ENCODE measurements at places on chromosomes 4 and X.

DNA sequence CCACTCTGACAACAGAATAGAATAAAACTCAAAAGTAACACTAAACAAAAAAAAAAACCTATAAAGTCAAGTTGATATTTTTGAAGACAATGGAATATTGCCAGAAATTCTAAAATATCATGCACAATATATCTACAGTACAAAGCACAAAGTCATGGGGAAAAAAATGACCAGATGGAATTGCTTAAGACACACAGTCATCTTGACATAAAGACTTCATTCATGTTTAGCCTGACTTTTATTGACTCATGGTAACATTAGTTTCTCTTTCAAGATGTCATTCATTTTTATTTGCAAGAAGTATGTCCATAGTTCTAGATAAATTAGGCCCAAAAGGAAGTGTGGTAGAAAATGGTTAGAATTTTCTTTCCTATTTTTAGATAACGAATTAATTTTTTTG is 259.1 kb downstream of the CAMK2D start:
- DNase-seq, result no peak

- no peak for DNase-seq
Measured at GRCh38 chr4:86896596-86896995, 4.4 kb upstream of the C4orf36 start.

DNA sequence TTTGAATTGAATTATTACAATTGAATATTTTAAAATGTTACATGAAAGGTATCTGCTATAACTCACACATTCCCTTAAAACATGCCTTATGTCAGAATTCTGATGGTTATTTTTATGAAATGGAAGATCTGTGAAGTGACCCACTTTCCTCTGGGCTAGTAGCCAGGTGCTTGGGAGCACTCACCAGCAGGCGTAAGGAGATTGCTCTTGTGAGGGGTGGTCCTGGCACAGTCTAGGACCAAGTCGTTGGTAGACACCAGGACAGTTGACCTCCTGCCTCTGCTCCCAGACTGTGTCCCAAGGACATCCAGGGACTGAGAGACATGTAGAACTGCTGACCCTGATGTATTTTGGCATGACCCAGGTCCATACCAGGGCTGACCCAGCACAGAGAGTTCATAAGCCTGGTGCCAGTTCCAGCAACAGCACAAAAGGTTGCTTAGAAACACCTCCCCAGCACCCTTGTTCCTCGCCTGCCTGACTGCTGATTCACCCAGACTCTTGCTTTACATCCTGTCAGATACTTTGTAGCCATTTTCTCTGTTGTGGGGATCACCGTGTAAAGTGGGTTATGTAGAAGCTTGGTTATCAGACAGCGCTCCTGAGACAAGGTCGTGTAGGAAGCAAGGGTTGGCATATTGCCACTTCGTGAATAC is 48.5 kb downstream of the NELFA start:
- DNase-seq, result no peak

- no peak for DNase-seq
Measured at GRCh38 chr4:167842487-167842886, 249.8 kb upstream of the ANXA10 start.

DNA sequence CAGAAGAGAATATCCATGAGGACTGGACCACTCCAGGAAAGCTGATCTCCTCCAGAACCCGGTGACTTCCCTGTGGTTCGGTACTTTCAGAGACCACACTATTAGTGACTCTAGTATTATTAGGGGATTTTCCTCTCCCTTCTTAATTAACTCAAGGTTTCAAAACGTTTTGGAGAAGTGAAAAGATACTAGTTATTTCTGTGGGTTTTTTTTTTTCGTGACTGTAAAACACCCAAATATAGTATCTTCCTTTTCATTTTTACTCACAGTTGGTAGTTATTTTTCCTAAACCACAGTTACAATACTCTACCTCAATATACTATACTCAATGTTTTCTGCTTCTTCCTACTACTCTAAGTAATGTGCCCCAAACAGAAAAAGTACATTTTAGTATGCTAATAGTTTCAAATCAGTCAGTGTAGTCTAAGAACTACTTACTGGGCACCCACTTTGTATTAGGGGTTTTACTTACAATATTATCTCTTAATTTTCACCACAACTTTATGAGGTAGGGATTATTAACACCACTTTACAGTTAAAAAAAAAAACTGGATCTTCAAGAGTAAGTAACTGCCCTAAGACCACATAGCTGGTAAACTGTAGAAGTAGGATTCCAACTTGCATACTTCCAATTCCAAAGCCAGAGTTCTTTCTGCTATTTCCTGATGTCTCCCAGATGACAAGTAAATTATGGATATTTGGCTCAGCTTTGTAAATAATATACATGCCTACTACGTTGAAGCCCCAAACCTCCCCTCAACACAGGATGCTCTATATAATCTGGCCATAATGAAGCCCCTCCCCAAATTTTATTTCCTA is 45.0 kb downstream of the SLC9A7 start:
- DNase-seq, result no peak

GRCh38 chr4:71456841-71457240 is 118.0 kb downstream of the SLC4A4 start:
- no peak for DNase-seq

DNA sequence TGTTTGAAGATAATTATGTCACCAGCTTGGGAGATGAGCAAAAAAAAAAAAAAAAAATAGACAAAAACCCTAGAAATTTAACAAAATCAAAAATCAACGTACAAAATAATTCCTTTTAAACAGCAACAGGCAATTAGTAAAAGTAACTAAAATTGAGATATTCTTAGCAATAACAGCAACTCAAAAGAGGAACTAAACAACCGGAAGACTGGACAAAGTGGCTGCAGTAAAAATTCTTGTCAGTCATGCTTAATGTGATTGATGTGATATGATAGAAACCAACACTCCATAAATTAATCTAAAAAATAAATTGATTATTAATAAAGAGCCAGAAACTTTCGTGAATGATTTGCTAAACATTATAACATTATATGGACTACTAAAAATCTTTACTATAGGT is 1534.6 kb upstream of the AGA start:
- DNase-seq, result no peak

DNA sequence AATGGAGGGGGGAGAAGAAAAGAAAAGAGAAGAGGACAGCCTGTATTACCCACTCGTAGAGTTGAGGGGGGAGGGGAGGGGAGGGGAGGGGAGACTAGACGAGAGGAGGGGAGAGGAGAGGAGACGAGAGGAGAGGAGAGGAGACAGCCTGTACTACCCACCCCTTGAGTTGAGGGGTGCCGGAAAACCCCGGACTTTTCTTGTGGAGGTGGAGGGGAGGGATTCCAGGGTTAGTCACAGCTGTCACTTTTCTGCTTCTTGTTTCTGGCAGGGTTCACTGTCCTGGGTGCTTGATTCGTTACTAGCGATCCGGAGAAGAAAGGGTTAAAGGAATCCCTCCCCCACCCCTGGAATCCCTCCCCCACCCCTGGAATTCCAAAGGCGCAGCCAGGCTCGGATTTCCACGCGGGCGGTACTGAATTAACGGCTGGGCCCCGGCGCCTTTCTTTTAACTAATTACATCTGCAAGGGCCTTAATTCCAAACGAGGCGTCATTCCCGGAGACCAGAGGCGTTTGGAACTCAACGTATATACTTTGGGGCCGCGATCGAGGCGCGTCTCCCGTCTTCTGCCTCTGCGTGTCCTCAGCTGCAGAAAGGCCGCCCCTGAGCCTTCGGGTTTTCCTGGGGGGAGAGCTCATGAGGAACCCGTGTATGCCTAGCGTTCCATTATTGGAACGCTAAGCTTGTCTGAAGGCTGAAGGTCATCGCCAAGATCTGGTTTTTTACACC is 20.1 kb upstream of the CSF2RA start:
- no peak for DNase-seq

GRCh38 chr4:118586357-118586790 is 98.8 kb upstream of the METTL14 start:
- DNase-seq, result no peak

DNA sequence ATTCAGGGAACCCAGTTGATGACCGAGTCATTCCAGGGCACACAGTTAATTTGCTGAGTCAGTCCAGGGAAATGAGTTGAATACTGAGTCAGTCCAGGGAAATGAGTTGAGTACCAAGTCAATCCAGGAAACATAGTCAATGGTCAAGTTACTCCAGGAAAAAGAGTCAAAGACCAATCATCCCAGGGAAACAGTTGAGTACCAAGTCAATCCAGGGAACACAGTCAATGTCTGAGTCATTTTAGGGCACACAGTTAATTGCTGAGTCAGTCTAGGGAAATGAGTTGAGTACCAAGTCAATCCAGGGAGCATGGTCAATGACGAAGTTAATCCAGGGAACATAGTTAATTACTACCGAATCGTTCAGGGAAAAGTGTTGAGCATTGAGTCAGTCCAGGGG is 754.4 kb downstream of the NLGN4X start:
- DNase-seq, result no peak

DNA sequence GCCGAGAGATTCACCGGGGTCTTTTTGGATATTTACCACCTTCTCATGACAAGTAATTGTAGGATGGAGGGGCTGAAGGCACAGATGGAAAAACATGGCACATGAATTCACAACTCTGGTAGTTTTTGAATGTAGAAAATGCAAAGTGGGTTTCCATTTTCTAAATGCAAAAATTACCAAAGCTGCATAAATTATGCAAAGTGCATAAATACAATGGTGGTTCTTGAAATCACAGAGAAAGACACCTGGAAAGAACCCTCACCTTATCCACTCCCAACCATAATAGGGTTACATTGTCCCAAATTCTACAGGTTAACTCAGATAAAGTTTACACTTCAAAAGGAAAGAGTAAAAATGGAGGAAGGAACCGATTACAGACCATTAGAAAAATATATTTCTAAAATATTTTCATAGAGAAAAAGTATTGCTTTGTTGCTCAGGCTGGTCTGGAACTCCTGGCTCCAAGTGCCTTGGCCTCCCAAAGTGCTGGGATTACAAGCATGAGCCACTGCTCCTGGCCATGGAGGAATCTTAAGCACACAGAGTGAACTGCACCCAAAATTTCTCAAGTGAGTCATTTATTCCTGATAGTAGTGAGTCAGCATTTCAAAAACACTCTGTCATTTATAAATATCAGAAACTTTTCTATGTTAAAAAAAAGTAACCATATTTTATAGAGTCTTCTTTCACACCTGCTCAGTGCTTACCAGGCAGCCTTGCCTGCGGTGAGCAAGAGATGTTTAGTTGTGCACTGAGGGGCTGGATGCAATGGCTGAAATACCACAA is 101.4 kb downstream of the FIP1L1 start:
- no peak for DNase-seq

- peak; percentile 61 for DNase-seq
Measured at GRCh38 chrX:95764972-95765451, 919.6 kb upstream of the DIAPH2 start.
